ENCODE measurements at places on chromosomes 4 and X.

GRCh38 chrX:110836982-110837381, 41.4 kb upstream of the CHRDL1 start:
- DNase-seq, result no peak

GRCh38 chr4:121936101-121936500, 15.8 kb downstream of the TRPC3 start:
- DNase-seq, result no peak

GRCh38 chr4:24477919-24478318, 106.4 kb downstream of the DHX15 start:
- DNase-seq, result no peak

GRCh38 chr4:60461551-60461950, 738.6 kb upstream of the ADGRL3 start:
- DNase-seq, result no peak

GRCh38 chr4:1249148-1249730, 309 bp upstream of the CTBP1 start:
- DNase-seq, result peak; percentile 85

- no peak for DNase-seq
Observed at GRCh38 chr4:165605811-165606210, 227.0 kb downstream of the CPE start.

DNA sequence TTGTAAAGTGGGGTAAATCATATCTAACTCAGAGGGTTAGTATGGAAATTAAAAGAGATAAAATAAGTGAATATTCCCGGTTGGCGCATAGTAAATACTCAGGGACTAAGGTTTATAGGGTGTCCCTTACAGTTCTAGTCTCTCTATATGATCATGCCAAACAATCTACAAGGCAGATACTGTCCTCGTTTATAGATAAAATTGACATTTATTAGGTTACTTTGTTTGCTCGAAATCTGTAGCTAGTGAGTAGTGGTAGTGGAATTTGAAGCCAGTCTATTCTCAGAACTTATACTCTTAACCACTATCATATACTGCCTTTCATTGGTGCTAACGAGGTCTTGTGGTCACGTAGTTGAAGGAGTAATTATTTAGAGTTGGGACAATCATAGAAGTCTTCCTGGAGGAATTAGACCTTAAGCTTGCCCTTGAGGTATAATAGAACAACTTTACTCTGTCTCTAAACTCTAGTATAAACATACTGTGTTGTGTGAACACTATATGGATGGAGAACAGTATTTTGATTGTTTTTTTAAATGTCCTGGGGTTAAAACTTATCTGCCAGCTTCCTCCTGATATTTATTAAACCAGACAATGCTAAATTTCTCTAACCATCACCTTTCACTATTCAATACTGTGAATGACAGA, 324.0 kb downstream of the STIM2 start:
- DNase-seq, result no peak

DNA sequence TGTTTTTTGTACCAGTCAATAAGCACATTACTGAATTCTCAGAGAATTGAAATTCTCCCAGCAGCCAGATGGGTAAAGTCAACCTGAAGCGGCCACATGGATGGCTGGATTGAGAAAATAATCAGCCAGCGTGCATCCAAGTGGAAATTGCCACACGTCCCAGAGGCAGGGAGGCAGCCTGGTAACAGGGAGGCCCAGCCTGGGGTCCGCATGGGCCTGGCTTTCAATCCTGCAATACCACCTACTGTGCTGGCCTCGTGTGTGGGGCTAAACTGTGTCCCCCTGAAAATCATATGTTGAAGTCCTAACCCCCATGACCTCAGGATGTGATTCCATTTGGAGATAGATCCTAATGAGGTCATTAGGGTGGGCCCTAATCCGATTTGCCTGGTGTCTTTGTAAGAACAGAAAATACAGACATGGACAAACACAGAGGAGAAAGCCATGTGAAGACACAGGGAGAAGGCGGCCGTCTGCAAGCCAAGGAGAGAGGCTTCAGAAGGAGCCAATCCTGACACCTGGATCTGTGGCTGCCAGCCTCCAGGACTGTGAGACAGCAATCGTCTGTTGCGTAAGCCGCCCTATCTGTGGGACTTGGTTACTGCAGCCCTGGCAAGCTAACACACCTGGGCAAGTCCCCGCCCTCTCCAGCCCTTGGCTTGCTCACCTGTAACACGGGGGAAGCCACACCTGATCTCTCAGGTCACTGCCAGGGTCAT, 90.3 kb downstream of the JAKMIP1 start:
- no peak for DNase-seq

GRCh38 chrX:18173494-18174180, 47.0 kb downstream of the BEND2 start:
- no peak for DNase-seq

- peak; percentile 43 for DNase-seq
Observed at GRCh38 chrX:48468693-48469691, 1.1 kb downstream of the SLC38A5 start.

GRCh38 chr4:145132511-145133098, 34.5 kb downstream of the ABCE1 start:
- DNase-seq, result no peak

DNA sequence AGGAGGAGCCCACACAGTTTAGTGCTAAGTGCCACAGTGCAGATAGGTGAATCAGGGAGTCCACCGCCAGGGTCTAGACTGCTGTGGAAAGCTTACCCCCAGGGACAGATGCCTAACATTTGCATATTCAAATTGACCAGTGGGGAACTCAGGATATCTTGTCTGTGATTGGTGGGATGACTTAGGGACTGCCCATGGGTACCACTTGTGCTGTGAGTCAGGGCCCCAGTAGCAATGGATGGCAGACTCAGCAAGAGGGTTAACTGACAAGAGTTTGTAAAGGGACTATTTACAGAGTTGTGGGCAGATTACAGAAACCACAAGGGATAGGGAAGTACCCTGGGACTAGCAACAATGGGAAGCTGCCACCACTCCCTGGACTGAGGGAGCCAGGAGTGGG, 282.1 kb downstream of the BCOR start:
- no peak for DNase-seq

- no peak for DNase-seq
Observed at GRCh38 chr4:138716559-138717335, 298.8 kb upstream of the NOCT start.

- no peak for DNase-seq
Observed at GRCh38 chr4:100881283-100881682, 363.5 kb upstream of the EMCN start.

- no peak for DNase-seq
Observed at GRCh38 chrX:2449135-2449886, 51.5 kb downstream of the DHRSX start.

- DNase-seq, result no peak
Observed at GRCh38 chr4:94491322-94491721, 39.6 kb downstream of the PDLIM5 start.

- DNase-seq, result no peak
Observed at GRCh38 chr4:129246910-129247461, 151.0 kb downstream of the C4orf33 start.

GRCh38 chr4:85658766-85659439, 184.0 kb downstream of the ARHGAP24 start:
- DNase-seq, result no peak

DNA sequence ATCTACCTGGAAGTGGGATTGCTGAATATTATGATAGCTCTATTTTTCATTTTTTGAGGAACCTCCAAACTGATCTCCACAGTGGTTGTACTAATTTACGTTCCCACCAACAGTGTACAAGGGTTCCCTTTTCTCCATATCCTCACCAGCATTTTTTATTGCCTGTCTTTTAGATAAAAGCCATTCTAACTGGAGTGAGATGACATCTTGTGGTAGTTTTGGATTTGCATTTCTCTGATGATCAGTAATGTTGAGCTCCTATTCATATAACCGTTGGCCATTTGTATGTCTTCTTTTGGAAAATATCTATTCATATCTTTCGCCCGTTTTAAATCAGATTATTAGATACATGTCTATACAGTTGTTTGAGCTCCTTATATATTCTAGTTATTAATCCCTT, 101.8 kb downstream of the RASGEF1B start:
- DNase-seq, result no peak

GRCh38 chr4:150131581-150132228, 53.5 kb downstream of the DCLK2 start:
- DNase-seq, result no peak

- no peak for DNase-seq
Observed at GRCh38 chr4:189835505-189835904, 105.2 kb upstream of the FRG1 start.

DNA sequence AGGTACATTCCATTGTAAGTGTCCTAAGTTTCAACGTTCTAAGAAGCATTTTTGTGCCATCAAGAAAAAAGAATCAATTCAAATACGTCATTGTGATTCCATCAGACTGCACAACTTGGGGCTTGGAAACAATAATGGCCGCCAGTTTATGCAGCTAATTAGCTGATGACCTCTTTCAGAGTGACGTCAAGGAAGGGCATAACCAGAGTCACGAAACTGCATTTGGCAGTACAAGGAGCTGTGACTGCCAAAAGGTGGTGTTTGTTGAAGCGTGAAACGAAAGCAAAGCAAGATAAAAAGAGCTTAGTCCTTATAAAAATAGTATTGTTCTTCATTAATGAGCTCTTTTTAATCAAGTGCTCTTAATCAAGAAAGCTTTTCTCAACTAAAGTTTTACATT, 81.1 kb upstream of the SH3RF1 start:
- no peak for DNase-seq

Measured in immature natural killer cell (primary cell).